Neural crest cell (in vitro differentiated cells): ENCODE measurements at places on chromosomes 7 and 10.
A peak's percentile ranks its signal among the peaks of the same experiment; 100 is the strongest.

GRCh38 chr7:50792342-50793119, 9.8 kb upstream of the GRB10 start:
- DNase-seq = peak; percentile 32

GRCh38 chr10:11020548-11020942, 2.9 kb downstream of the CELF2 start:
- no peak for DNase-seq

DNA sequence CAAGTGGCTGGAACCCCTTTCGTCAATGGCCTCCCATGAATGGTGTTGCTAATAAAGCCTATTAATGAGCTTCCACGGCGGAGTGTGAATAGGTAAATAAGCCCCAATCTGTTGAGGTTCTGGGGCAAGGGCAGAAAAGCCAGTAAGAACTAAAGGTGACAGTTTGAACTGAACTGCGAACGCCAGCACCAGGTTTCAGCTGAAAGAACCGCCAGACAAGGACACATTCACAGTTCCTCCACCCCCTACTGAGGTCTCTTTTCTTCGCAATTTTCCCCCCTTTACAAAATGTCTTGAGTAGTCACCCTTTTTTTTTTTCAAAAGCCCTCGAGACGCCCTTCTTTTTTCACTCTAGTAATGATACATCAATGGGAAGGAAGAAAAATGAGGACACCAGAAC, 2.4 kb upstream of the FGFR2 start:
- DNase-seq = no peak

GRCh38 chr10:17113889-17114540, 15.6 kb downstream of the CUBN start:
- DNase-seq = no peak

DNA sequence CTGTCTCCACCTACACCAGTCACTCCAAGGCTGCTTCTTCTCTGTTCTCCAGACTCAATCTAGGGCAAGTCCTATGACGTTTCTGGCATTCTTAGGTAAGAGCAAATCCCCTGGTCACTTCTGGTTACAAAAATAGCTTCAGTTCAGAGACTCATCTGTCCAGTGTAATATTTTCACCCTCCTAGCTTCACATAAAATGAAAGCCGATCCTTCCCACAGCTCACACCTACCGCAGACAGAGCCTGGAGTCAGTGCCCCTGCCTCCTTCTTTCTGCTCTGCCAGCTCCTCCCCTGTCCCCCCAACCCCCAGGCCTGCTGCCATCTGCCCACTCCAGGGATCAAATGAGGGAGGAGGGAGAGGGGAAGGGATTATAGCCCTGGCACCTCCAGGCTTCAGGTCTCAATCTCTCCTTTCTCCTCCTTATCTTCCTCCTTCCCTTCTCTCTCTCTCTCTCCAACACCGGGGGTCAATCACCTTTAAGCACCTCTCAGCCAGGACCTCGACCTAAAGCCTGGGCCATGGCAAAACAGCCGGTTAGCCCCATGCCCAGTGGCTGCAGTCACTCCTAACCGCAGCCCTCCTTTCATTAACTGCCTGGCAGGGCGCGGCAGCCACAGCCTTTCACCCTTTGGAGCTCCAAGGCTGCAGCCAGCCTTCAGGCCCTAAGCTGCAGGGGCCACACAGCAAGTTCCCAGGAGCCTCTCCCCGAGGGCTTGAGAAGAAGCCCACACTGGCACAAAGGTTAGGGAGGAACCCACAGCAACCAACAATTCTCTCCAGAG, 292.6 kb upstream of the MGMT start:
- no peak for DNase-seq

DNA sequence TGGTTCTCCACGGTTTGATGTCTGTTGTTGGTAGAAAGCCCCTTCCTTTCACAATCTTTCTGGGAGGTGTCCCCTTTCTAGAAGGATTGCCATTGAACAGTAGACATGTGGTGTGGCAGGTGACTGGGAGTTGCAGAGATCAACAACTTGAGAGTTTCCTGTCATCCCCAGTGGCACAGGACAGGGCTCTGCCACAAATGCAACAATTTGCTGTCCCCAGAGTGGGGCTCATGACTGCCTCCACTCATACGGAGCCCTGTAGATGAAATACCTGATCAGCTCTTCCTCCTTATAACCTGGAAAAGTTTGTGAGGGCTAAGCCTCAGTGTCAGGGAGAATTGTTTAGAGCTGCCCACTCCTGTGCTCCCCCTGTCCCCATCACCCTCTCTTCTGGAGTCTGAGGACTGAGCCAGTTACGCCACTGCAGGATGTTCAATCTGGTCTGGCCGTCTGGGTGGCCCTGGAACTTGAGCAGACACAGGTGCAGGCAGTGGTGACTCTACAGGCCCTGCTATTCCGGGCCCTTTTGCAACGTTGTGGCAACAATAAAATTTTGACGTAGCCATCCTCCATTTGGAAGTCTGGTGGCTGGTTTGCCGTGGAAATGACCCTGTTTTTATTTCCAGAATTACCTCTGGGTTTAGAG, 6.5 kb downstream of the DBNL start:
- no peak for DNase-seq

- DNase-seq = no peak
Measured at GRCh38 chr7:2109936-2110609, 122.7 kb downstream of the MAD1L1 start.

DNA sequence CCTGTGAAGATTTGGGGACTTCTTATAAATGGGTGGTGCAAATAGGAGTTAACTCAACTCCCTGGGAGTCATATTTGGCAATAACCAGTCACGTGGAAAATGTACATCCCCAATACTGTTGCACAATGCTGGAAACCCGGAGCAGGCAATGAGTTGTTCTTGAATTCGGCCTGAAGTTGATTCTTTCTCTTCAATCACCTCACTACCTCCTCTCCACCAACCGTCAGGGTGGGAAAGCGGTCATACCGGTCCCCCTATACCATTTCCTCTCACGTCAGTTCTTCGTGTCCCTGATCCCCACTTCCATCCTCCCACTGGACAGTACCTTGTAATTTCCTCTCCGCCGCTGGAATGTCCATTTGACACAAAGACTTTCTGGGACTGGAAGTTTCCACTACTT, 2.8 kb downstream of the GIMAP5 start:
- DNase-seq = no peak
